ENCODE measurements at places on chromosomes 4 and X.

GRCh38 chrX:149757206-149758067, 16.4 kb upstream of the HSFX1 start:
- no peak for DNase-seq

DNA sequence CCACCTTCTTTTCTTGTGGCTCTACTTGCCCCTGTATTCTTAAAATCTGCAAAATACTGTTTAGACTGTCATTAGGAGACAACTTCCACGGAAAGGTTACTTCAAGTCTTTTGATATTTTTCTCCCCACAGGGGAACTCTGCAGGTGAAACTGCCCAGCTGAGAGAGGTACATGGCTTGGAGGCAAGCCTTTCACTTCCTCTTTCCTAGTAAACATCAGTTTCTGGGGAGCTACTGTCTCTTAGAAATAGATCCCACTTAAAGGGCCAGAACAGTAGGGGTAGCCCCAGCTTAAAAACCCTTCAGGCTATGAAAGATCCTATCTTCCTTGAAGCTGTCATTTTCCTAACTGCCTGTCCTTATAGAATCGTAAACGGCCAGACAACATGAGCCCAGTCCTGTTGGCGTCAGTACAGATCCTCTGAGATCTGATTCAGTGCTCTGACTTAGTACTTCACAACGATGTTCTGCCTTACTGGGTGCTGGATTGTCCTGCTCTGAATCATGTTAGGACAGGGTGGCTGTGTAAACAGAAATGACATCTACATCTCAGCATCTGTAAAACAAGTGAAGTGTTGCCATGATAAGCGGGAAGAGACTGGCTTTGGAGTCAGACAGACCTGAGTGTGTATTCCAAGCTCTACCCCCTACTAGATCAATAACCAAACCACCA, 102.1 kb downstream of the ITIH6 start:
- DNase-seq, result no peak

DNA sequence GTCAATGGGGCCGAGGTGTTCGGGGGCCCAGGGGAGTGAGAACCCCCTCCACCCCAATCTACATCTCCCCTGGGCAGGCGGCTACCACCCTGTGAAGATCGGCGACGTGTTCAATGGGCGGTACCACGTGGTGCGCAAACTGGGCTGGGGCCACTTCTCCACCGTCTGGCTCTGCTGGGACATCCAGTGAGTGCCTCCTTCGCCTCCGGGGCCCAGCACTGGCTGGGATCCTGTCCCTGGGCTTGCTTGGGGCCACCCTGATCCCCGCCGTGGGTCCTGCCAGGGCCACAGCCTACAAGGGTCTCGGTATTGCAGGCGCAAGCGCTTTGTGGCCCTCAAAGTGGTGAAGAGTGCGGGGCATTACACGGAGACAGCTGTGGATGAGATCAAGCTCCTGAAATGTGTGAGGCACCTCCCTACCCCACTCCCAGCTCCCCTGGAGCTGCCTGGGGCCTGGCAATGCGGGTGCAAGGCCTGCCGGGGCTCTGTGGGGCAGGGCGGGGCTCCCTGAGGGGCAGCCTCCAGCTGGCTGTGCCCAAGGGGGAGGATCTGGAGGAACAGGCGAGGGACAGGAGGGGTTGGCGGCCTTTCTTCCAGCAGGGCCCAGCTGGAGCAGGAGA, 697 bp downstream of the SRPK3 start:
- DNase-seq, result no peak

- DNase-seq, result no peak
These were observed 44.2 kb upstream of the TMEM131L start for GRCh38 chr4:153421941-153422340.

GRCh38 chr4:101232074-101232776, 115.1 kb downstream of the PPP3CA start:
- DNase-seq, result no peak

DNA sequence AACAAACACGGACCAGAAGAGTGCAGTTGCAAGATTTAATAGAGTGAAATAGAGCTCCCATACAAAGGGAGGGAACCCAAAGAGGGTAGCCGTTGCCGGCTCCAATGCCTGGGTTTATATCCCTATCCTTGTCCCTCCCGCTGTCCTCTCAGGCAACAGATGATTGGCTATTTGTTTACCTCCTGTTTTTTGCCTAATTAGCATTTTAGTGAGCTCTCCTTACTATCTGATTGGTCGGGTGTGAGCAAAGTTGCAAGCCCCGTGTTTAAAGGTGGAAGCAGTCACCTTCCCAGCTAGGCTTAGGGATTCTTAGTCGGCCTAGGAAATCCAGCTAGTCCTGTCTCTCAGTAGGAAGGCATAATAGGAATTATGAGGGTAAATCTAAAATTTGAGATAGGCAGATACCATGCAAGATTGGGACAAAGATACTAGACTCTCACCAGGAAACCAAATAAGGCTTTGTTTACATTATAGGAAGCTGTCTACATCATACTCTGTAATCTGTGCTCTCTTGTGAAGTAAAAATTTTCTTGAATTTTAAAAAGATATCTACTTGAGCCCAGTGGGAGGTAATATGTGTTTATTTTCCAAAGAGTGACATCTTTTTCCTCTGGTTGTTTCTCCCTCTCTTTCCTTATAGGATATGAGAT, 65.9 kb downstream of the ATP10D start:
- no peak for DNase-seq

GRCh38 chr4:183409934-183410333, 34.5 kb upstream of the CDKN2AIP start:
- no peak for DNase-seq

DNA sequence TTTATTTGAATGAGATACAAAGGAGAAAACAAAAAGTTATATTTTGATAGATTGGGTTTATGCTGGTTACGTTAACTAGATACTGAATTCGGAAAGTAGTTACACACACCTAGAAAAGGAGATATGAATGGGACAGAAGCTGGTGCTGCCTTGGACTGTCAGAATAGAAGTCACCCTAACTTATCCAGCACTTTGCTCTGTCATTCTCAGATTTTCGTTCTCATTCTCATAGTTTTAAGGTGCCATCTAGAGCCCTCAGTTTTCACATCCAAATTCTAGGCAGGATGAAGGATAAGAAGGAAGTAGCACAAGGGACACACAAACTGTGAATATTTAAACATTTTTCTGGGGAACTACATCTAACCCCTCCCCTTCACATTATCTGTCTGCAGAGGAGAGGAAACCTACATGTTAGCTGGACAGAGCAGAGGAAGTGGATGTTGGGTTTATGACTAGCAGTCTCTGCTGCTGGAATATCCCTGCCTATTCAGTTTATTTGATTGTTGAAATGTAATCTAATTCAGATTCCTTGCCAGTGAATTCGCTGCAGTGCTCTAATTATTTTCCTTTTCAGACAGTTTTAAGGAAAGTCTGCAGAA, 521.9 kb downstream of the FAT4 start:
- DNase-seq, result no peak

- DNase-seq, result peak; percentile 5
These were observed 125.8 kb downstream of the PPEF1 start for GRCh38 chrX:18833071-18833731.

DNA sequence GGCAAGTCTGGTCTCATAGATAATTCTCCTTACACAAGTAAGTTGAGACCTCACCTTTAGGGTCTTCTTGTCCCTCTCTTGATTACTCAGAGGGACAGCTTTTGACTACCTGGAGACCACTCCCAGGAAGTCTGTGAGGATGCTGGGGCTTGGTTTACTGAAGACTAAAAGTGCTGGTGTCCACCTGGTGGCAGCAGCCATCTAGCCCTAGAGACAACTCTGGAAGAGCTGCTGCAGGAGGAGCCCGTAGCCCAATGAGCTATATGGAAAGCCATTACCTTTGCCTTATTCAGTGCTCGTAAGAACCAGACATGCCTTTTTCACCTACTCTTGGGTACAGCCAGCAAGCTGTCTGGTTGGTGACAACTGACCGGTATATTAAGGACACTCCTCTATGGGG, 7.3 kb downstream of the FGFBP2 start:
- no peak for DNase-seq

DNA sequence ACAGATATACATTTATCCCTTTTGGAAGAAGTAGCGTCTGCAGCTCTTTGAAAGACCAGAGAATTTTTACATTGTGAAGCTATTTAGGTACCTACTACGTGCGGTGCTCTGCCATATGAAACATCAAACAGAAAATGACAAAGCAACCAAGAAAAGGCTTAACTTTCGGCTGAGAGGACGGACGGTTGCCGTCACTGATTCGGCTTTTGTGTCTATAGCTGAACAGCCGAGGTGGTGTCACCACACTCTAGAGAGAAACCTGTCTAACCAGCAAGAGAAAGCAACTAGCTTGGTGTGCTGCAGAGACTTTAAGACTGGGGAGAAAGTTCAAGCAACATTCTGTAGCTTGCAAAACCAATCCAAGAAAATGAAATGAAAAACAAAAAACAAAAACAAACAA, 145.5 kb downstream of the SHOX start:
- no peak for DNase-seq

GRCh38 chrX:140733766-140734342, 24.3 kb downstream of the LINC00632 start:
- no peak for DNase-seq

- no peak for DNase-seq
These were observed 22.7 kb upstream of the ACSL1 start for GRCh38 chr4:184848510-184848909.

GRCh38 chrX:46755671-46756070, 3.2 kb downstream of the SLC9A7 start:
- no peak for DNase-seq

- no peak for DNase-seq
These were observed 69.5 kb downstream of the IL15 start for GRCh38 chr4:141705747-141706377.

DNA sequence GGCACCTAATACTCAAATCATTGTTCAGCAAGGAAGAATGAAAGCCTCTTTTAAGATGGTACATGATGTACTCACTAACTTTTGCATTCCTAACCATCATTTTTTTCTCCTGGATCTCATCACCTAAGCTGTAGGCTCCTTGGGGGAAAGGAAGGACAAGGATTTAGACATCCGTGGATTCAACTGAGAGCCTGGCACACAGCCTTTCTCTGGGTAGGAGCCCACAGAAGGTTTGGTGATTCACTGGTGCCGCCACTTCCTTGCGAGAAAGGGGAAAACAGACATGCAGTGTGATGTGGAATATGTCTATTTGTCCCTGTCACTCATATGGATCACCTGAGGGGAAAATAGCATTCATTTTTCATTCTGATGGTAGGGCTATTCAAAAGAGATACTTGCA, 147.3 kb downstream of the PCDH7 start:
- DNase-seq, result no peak

- no peak for DNase-seq
These were observed 147.1 kb downstream of the CAMK2D start for GRCh38 chr4:113614414-113614813.

GRCh38 chr4:11402192-11402591, 26.5 kb downstream of the HS3ST1 start:
- DNase-seq, result no peak

GRCh38 chr4:121950680-121951520, 960 bp downstream of the TRPC3 start:
- DNase-seq, result no peak

- no peak for DNase-seq
These were observed 14.1 kb downstream of the NAT8L start for GRCh38 chr4:2072971-2073807.

- no peak for DNase-seq
These were observed 17.7 kb upstream of the ASB5 start for GRCh38 chr4:176286728-176287127.

DNA sequence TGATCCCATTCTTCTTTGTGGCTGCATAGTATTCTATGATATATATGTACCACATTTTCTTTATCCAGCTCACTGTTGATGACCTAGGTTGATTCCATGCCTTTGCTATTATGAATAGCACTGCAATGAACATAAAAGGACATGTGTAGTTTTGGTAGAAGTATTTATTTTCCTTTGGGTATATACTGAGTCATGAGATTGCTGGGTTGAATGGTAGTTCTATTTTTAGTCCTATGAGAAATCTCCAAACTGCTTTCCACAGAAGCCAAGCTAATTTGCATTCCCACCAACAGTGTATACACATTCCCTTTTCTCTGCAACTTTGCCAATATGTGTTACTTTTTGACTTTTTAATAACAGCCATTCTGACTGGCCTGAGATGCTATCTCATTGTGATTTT, 278.3 kb downstream of the PCDH18 start:
- no peak for DNase-seq

DNA sequence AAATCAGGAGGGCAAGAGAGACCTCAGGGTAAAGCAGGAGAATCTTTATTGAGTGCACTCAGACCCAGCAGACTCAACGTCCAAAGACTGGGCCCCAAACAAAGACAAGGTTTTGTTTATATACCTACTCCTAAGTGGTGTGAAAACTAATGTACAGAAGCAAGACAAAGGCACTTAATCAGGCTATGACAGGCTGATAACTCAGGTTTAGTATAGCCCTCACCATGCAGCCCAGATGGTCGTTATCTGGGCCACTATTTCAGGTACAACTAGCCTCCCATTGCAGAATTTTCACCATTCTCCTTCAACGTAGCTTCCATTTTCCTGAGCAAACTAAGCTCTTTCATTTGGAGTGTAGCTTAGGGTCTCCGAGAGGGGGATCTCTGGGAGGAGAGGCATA, 36.9 kb downstream of the SULT1E1 start:
- DNase-seq, result no peak

Data from hippocampal formation (tissue), 2 donors.